ENCODE measurements at places on chromosomes 2 and 18. TPM values are rescaled to one million over a fixed set of nuclear protein-coding genes. Genes with fewer than 3 reads are reported as not detected.

EPB41L5 gene
- 22.1 TPM for total RNA-seq

TTR gene
- not detected for total RNA-seq

CNNM4 gene
- 4.3 TPM for total RNA-seq

HNMT gene
- total RNA-seq: 0.04 TPM

CNOT11 gene
- total RNA-seq: 74.3 TPM

POTEC gene
- not detected for total RNA-seq

TCF23 gene
- total RNA-seq: not detected

MRO gene
- total RNA-seq: 0.03 TPM

FRZB gene
- 0.49 TPM for total RNA-seq

IHH gene
- total RNA-seq: 0.10 TPM

OTX1 gene
- total RNA-seq: 4.3 TPM

AMER3 gene
- total RNA-seq: not detected

NTSR2 gene
- total RNA-seq: not detected

MEP1B gene
- not detected for total RNA-seq

- no peak overlapping the region for H3K27ac ChIP-seq
- H3K36me3 ChIP-seq: no peaks in the 10 kb centered on the region
- H3K4me1 ChIP-seq: no peaks in the 10 kb centered on the region
- H3K27me3 ChIP-seq: no peaks in the 10 kb centered on the region
- DNase-seq: no peak
Observed at GRCh38 chr18:52764316-52764715, 424.3 kb downstream of the DCC start.

DNA sequence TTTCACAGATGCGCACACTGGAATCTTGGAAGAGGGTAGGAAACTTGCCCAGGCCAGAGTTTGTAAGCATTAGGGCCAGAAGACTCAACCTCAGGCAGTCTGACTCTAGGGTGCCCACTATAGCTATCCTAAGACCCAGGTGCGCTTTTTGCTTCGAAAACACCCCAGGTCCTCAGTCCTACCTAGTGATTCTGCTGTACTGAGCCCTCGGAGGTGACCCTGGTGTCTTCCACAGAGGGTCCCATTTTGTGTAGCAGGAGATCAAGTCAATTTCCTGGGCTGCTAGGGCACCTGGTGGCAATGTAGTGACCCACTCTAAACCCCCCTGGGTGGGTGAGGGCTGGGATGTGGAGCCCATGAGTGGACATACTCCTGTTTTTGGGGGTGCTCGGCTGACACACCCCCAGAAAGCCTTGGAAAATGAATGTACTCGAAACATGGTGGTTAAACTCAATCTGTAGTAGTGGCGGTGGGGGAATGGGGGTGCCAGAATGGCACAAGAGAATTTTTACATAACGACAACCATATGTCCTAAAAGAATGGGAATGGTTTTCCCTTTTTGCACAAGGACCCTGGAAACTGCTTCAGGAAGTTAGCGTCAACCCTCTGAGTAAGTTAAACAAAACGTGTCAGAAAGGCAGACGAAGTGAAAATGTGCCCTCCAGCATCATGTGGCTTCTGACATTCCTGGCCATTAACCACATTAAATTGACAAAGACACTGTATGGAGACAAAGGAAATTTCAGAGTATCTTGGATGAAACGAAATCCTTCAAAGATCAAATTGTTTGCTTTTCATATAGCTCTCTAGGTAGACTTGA, 218.0 kb upstream of the COPS8 start:
- no peak for DNase-seq
- no peak overlapping the region for H3K27ac ChIP-seq
- no peaks in the 10 kb centered on the region for H3K27me3 ChIP-seq
- no peaks in the 10 kb centered on the region for H3K36me3 ChIP-seq
- no peak overlapping the region for H3K4me3 ChIP-seq

DNA sequence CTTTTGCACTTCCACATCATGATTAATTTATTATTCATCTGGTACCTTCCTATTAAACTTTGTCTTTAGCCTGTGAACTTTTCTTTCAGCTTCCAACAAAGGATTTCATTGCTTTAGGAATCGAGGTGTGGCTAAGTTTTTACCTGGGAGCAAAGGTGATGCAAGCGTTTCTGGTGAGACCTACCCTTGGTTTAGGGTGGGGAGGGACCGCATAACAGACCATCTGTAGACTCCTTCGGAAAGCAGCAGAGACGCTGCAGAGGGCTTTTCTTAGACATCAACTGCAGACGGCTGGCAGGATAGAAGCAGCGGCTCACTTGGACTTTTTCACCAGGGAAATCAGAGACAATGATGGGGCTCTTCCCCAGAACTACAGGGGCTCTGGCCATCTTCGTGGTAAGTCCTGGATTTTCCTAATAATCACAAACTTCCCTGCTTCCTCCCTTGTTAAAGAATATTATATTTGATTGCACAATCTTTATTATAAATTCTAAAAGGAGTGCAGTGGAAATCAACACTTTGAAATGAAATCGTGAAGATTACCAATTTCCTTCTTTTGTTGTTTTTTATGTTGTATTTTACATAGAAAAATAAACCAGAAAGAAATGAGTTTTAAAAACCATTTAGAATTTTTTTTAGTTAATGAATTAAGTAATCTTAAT, at the start of gene DSG3:
TSS of gene DSG3 (plus strand) at position 212 of the 662 bp plus-strand sequence. CDS start at position 349, 137 bp downstream.
- H3K27me3 ChIP-seq: no peaks in the 10 kb centered on the region
- H3K27ac ChIP-seq: no peak within 1 kb of the TSS
- no peaks in the 10 kb centered on the region for H3K4me1 ChIP-seq
- DNase-seq: no peak
- no peaks in the 10 kb centered on the region for H3K36me3 ChIP-seq
- no peak within 1 kb of the TSS for H3K4me3 ChIP-seq

GRCh38 chr2:217622205-217623060, 380.4 kb downstream of the TNS1 start:
- no peaks in the 10 kb centered on the region for H3K27me3 ChIP-seq
- peak; percentile 96 for DNase-seq
- H3K27ac ChIP-seq: peak overlapping the region; percentile 93

GRCh38 chr2:193566886-193567285, 1372.2 kb upstream of the TMEFF2 start:
- H3K4me3 ChIP-seq: no peak overlapping the region
- H3K27me3 ChIP-seq: no peaks in the 10 kb centered on the region
- no peaks in the 10 kb centered on the region for H3K4me1 ChIP-seq
- H3K27ac ChIP-seq: no peak overlapping the region
- no peaks in the 10 kb centered on the region for H3K36me3 ChIP-seq

DNA sequence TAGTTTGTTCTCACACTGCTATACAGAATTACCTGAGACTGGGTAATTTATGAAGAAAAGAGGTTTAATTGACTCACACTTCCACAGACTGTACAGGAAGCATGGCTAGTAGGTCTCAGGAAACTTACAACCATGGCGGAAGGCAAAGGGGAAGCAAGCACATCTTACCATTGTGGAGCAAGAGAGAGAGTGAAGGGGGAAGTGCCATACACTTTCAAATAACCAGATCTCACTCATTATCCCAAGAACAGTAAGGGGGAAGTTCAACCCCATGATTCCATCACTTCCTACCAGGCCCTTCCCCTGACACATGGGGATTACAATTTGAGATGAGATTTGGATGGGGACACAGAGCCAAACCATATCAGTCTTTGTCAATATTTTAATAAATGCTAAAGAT, 5.0 kb upstream of the CRYGB start:
- H3K27ac ChIP-seq: no peak overlapping the region
- H3K27me3 ChIP-seq: no peaks in the 10 kb centered on the region
- no peaks in the 10 kb centered on the region for H3K4me1 ChIP-seq
- no peak for DNase-seq
- H3K36me3 ChIP-seq: no peaks in the 10 kb centered on the region

DNA sequence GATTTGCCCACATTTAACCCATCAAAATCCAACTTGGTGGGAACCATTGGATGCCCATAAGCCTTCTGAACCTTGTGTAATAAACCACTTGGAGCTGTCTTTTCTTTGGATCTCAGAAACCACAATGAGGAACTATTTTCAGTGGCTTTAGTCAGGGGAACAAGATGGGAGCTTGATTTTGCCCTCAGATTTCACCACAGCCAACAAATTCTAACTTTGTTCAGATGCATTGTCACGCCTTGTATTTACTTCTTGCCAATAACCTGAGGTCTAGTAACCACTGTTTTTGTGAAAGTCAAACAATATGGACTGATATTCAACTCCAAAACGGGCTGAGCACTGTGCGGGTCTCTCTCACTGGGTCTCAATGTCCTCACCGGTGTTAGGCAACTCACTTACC, 508.2 kb downstream of the TNS1 start:
- DNase-seq: no peak
- no peak overlapping the region for H3K27ac ChIP-seq
- H3K4me1 ChIP-seq: no peaks in the 10 kb centered on the region
- H3K27me3 ChIP-seq: no peaks in the 10 kb centered on the region

GRCh38 chr2:58427572-58428095, 186.5 kb upstream of the FANCL start:
- peak; percentile 62 for DNase-seq
- H3K4me3 ChIP-seq: peak overlapping the region; percentile 64
- no peaks in the 10 kb centered on the region for H3K4me1 ChIP-seq
- H3K27me3 ChIP-seq: no peaks in the 10 kb centered on the region

GRCh38 chr2:28633204-28633603, 118.4 kb upstream of the PPP1CB start:
- no peak for DNase-seq
- H3K4me3 ChIP-seq: no peak overlapping the region
- no peaks in the 10 kb centered on the region for H3K27me3 ChIP-seq
- H3K4me1 ChIP-seq: peaks cover 20% of the 10 kb centered on the region
- H3K27ac ChIP-seq: no peak overlapping the region
- no peaks in the 10 kb centered on the region for H3K36me3 ChIP-seq

- H3K36me3 ChIP-seq: no peaks in the 10 kb centered on the region
- H3K27me3 ChIP-seq: no peaks in the 10 kb centered on the region
- no peak overlapping the region for H3K27ac ChIP-seq
Observed at GRCh38 chr2:88187927-88188326, 17.8 kb downstream of the THNSL2 start.

GRCh38 chr18:57771193-57771592, 31.9 kb downstream of the ATP8B1 start:
- no peaks in the 10 kb centered on the region for H3K36me3 ChIP-seq
- DNase-seq: no peak
- H3K27me3 ChIP-seq: no peaks in the 10 kb centered on the region
- no peak overlapping the region for H3K4me3 ChIP-seq

DNA sequence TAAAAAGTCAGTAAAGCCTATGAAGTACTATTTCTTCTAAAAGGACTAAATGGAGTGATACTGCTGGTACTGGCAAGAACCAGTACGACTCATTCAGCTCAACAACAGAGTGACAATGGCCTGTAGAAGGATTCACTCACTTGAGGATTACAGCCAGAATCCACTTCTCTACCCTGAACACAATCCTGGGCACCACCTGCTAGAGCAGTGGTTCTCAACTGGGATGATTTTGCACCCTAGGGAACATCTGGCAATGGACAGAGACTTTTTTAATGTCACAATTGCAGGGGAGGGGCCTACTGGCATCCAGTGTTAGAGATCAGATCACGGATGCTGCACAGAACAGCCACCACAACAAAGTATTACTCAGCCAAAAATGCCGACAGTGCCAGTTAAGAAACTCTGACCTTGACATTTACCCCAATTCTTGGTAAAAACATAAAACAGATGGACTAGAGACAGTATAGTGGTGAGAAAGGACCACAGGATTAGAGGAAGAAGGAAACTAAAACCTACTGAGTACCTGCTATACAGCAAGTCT, 5.0 kb downstream of the SPIRE1 start:
- H3K4me3 ChIP-seq: no peak overlapping the region
- H3K36me3 ChIP-seq: no peaks in the 10 kb centered on the region
- no peak overlapping the region for H3K27ac ChIP-seq

- H3K27me3 ChIP-seq: no peaks in the 10 kb centered on the region
- peaks cover 9% of the 10 kb centered on the region for H3K36me3 ChIP-seq
- H3K4me1 ChIP-seq: peaks cover 62% of the 10 kb centered on the region
Observed at GRCh38 chr2:25306777-25307368, 34.9 kb downstream of the DNMT3A start.

GRCh38 chr2:46369783-46370182, 72.6 kb downstream of the EPAS1 start:
- no peaks in the 10 kb centered on the region for H3K27me3 ChIP-seq
- DNase-seq: no peak
- H3K36me3 ChIP-seq: peaks cover 7% of the 10 kb centered on the region
- H3K4me1 ChIP-seq: peaks cover 12% of the 10 kb centered on the region
- H3K27ac ChIP-seq: no peak overlapping the region

DNA sequence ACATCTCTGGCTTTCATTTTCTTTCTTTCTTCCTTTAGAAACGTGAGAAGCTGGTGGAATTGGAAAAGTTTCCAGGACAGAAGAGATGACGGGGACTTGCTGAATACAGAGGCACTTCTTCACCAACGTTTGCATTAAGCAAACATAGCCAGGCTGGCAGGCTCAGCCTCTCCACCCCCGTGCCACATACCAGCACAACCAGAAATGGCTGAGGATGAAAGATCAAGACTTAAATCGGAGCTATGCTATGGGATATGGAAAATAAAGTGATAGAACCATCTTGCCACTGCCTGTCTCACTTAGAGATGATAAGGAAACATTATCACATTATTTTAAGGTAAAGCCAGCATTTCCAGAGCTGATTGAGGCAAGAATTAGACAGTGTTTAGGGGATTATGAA, 483.3 kb downstream of the BCL11A start:
- H3K4me3 ChIP-seq: no peak overlapping the region
- H3K4me1 ChIP-seq: no peaks in the 10 kb centered on the region
- H3K27me3 ChIP-seq: peaks cover 4% of the 10 kb centered on the region
- no peak for DNase-seq

- no peak overlapping the region for H3K4me3 ChIP-seq
- H3K4me1 ChIP-seq: peaks cover 45% of the 10 kb centered on the region
- no peak for DNase-seq
- no peaks in the 10 kb centered on the region for H3K27me3 ChIP-seq
- H3K36me3 ChIP-seq: peaks cover 7% of the 10 kb centered on the region
Observed at GRCh38 chr2:237701033-237701858, 73.9 kb downstream of the LRRFIP1 start.

- peaks cover 33% of the 10 kb centered on the region for H3K4me1 ChIP-seq
- H3K27me3 ChIP-seq: no peaks in the 10 kb centered on the region
- DNase-seq: no peak
- H3K4me3 ChIP-seq: no peak overlapping the region
- H3K36me3 ChIP-seq: no peaks in the 10 kb centered on the region
Observed at GRCh38 chr2:120938045-120938771, 202.5 kb downstream of the GLI2 start.

GRCh38 chr2:191927991-191928390, 81.1 kb upstream of the CAVIN2 start:
- H3K27me3 ChIP-seq: no peaks in the 10 kb centered on the region
- H3K36me3 ChIP-seq: no peaks in the 10 kb centered on the region
- no peak overlapping the region for H3K27ac ChIP-seq
- H3K4me3 ChIP-seq: no peak overlapping the region

GRCh38 chr2:232699110-232699509, 2.0 kb downstream of the GIGYF2 start:
- DNase-seq: no peak
- no peaks in the 10 kb centered on the region for H3K27me3 ChIP-seq
- H3K36me3 ChIP-seq: peaks cover 24% of the 10 kb centered on the region
- peaks cover 12% of the 10 kb centered on the region for H3K4me1 ChIP-seq

- no peak for DNase-seq
- no peak overlapping the region for H3K27ac ChIP-seq
- H3K27me3 ChIP-seq: no peaks in the 10 kb centered on the region
- H3K4me1 ChIP-seq: no peaks in the 10 kb centered on the region
- H3K4me3 ChIP-seq: no peak overlapping the region
- peaks cover 3% of the 10 kb centered on the region for H3K36me3 ChIP-seq
Observed at GRCh38 chr2:164691346-164691887, 70.1 kb upstream of the GRB14 start.
